ENCODE measurements at places on chromosomes 2 and 18.

- no peak for DNase-seq
Measured at GRCh38 chr2:112821142-112821541, 15.4 kb downstream of the IL1B start.

DNA sequence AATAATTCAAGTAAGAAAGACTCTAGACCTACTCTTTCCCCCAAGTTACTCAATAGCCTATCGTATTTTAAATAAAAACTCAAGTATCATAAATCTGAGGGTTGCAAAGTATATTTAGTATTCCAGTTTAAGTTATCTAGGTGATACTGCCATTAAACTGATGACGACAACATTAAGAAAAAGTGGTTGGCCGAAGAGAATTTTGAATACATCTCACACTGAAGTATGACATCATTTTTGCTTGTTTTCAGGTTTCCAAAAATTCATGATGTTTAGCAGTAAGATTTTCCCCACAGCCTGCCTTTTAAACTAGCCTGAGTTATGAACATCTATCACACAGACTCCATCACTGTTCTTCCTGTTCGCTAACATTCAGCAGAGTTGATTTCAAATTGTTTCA, 102.1 kb upstream of the RAB27B start:
- DNase-seq = no peak

DNA sequence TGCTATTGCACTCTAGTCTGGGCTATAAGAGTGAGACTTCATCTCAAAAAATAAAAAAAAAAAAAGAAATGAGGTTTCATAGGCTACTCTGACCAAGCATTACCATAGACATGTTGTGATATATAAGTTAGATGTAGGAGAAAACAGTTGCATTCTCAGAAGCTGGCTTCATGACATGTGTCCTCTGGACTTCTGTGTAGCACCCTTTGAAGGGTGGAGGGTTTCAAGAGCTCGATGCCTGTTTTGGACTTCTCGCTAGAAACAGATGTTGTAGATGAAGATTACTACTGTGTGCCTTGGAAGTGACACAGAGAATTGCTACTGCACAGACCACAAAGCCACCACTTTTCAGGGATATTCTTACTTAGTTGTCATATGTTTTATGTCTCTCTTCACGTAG, 91.0 kb downstream of the TMEM247 start:
- DNase-seq = no peak

DNA sequence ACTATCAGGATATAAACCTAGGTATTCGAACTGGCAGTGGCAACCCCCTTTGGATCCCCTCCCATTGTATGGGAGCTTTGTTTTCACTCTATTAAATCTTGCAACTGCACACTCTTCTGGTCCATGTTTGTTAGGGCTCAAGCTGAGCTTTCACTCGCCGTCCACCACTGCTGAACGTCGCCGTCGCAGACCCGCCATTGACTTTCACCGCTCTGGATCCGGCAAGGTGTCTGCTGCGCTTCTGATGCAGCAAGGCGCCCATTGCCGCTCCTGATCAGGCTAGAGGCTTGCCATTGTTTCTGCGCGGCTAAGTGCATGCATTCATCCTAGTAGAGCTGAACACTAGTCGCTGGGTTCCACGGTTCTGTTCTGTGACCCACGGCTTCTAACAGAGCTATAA, 69.1 kb downstream of the LCLAT1 start:
- no peak for DNase-seq

GRCh38 chr2:154556607-154557006, 141.9 kb upstream of the KCNJ3 start:
- no peak for DNase-seq

DNA sequence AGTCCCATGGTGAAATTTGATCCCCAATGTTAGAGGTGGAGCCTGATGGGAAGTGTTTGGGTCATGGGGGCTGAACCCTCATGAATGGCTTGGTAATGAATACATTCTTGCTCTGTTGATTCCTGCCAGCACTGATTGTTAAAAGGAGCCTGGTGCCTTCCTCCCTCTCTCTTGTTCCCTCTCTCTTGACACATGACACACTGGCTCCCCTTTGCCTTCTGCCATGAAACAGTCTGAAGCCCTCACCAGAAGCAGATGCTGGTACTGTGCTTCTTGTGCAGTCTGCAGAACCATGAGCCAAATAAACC, 30.6 kb upstream of the EPC2 start:
- no peak for DNase-seq

DNA sequence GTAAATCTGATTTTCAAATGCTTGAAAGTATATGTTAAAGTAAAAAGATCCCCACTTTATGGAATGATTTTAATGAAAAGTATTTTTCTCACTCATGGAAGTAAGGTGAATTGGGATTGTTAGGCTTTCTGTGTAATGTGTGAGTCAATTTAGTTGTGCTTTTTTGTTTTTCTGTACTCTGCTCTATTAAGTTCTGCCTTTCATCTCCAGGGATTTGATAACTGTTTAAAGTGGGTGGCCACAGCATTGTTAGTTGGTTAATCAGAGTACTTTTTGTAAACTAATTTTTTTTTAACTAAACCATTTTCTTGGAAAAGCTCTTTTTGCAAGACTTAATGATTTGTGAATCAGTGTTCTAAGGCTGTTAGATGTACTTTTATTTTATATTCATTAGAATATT, 76.8 kb downstream of the ABI2 start:
- no peak for DNase-seq
